ENCODE measurements at places on chromosomes 12 and 14.
A peak's percentile ranks its signal among the peaks of the same experiment; 100 is the strongest.

- no peak for DNase-seq
Measured at GRCh38 chr14:36511981-36512584, 7.9 kb downstream of the NKX2-1 start.

- DNase-seq, result no peak
Measured at GRCh38 chr14:73913256-73913655, 26.6 kb downstream of the ZNF410 start.

- DNase-seq, result no peak
Measured at GRCh38 chr12:115374480-115375185, 690.7 kb upstream of the TBX3 start.

GRCh38 chr12:64571411-64571810, 38.9 kb upstream of the RASSF3 start:
- DNase-seq, result peak; percentile 35

Measured in CD4-positive, alpha-beta T cell treated with Interleukin-6 at 100 ng/mL for 8 hours (primary cell).